ENCODE measurements at places on chromosomes 3 and 15.

- DNase-seq = no peak
Measured at GRCh38 chr3:127421943-127422662, 134.3 kb upstream of the PRR20G start.

DNA sequence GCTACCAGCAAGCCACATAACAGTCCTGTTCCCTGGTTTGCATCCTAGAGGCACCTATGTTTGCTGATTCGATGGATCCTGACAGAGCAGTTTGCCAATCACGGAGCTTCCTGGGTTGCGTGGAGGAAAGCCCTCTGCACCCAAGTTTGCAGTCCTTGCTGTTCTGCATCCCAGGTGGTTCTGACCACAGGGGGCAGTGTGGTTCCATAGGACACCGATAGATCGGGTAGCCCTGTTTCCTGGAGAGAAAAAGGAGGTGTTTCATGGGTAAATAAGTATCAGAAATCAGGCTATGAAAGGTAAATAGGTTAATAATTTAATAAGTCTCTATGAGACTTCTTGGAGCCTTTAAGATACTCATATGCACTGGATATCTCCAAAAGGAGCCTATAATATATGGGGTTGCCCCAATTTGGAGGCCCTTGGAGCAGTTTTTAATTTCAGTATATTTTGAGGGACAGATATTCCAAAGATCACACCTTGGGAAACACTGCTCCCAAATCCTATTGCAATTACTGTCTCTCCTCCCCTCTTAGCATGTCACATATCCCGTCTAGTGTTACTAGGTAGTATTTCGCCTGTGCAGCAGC is 194.6 kb upstream of the TPM1 start:
- DNase-seq = peak; percentile 44

DNA sequence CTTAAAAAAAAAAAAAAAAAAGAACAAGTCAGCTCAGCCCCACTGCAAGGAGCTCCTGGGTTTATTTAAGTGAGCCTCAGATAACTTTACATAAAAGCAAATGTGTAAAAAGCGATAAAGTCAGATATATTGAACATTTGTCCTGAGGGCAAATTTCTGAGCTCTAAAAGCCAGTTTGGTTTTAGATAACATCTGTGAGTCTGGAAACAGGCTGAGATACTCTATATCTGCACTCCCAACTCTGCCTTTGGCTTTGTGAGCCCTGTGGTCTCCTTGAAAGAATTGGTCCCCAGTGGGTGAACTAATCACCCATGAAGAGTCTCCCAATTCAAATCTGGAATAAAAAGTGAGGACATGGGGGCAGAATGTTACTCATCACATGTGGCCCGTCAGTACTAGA is 104.6 kb downstream of the APBA2 start:
- no peak for DNase-seq

GRCh38 chr3:174197416-174197815 is 661.7 kb upstream of the NAALADL2 start:
- DNase-seq = no peak

- DNase-seq = no peak
Measured at GRCh38 chr3:127183931-127184869, 8.7 kb upstream of the PRR23E start.

- DNase-seq = no peak
Measured at GRCh38 chr15:74613953-74614743, 1.5 kb upstream of the CLK3 start.

DNA sequence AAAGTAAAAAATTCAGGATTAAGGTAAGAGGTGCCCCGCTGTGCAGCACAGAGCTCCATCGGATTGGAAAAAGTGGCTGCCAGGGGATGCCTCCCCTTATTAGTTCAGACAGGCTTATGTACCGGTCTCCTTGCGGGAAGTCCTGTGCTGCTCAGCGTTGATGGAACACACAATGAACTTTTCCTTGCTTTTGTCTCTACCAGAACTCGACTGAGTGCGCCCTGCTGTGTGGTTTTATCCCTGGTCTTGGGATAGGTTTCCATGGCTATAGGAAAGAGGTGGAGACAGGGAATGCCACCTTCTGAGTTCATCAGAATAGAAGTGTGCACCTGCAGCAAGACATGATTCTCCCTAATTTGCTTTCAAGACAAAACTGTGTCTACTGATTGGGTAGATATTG is 745.9 kb upstream of the CFAP20DC start:
- DNase-seq = no peak

GRCh38 chr15:43093026-43093425 is 12.8 kb downstream of the UBR1 start:
- DNase-seq = peak; percentile 16

DNA sequence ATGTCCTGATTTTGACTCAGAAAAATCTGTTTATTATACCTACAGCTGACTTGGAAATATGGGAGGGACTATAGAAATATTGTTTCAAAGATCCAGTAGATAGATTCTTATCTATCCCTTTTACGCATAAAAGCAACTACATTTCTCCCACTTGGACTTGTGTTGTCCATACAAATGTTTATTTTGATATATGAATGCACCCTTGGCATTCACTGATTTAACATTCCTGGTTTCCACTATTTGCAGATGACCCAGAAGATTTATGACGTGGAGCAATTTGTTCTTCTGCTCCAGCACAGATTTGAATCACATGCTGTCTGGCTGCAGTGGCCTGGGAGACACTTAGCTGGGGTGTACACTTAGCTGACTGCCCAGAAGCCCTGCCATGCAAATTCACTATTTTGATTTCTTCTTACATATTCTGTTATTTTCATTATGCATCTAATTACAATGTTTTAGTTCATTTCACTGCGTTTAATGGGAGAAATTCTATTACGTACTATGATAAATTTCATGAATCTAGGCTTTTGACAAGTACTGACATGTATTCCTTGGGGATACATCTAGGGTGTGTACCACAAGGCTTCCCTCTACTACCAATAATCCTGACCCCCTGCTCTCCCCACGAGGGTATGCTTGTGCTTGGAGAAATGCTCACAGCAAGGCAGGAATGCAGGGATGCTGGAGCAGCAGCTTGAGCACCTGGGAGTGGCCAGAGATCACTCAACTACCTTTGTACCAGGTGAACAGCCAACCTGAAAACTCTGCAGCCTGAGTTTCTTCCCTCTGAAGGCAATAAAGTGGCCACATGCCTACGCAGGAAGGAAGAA is 223.6 kb upstream of the TBL1XR1 start:
- DNase-seq = no peak

DNA sequence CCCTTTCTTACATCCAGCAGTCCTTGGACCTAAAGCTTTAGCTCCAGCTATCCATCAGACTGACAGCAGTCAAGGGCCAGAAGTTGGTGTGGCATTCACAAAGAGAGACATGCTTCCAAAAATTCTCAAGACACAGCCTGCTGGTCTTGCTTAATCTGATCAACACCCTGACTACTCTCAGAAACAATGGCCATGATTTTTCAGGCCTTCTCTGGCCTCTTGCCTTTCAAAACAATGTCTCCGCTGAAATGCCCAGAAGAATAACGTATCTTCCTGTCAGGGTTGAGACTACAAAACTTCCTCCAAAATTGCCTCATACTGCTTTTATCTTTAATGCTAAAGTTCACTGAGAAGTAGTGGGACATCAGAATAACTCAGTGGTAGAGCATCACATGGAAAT is 205.4 kb upstream of the SETMAR start:
- DNase-seq = no peak

DNA sequence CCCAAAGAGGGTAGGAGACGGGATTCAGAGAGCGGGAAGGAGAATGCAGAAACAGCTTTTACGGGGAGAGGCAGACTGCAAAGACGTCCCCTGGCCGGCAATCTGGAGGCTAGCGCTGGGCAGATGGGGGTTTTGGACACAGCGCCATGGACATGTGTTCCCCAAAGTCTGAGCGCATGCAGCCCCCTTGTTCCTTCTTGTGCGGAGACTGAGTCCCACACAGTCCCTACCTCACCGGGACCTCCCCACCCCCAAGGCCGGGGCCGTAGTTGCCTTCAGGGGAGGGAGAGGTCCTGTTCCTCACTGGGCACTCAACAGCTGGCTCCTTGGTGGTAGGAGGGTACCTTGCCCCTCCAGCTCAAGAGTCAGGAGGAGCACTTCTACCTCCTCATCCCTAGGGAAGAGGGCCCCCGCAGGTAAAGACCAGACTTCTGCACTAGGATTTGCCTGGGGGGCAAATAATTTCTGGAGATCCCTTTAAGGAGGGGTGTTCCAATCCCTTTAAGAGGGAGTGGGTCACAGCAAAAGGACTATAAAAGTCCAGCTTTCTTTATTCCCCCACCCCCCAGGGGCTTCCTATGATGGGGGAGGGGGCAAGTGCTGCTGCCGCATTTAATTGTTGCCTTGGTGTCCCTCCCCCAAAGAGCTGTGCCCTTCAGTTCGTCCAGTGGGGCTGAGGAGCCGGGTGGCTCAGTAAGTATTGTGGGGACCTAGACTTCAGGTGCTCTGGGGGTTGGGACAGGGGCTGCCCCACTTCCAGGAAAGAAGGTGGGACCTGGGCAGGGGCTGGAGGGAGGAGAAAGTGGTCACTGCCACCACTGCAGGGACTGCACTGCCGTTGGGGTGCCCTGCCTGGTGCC is 3.6 kb upstream of the BAHD1 start:
- DNase-seq = no peak

- no peak for DNase-seq
Measured at GRCh38 chr15:52006702-52007340, 12.2 kb upstream of the MAPK6 start.

GRCh38 chr3:43580181-43580580 is 41.6 kb downstream of the ANO10 start:
- DNase-seq = no peak

GRCh38 chr3:120350401-120350941 is 1.3 kb upstream of the LRRC58 start:
- peak; percentile 54 for DNase-seq

DNA sequence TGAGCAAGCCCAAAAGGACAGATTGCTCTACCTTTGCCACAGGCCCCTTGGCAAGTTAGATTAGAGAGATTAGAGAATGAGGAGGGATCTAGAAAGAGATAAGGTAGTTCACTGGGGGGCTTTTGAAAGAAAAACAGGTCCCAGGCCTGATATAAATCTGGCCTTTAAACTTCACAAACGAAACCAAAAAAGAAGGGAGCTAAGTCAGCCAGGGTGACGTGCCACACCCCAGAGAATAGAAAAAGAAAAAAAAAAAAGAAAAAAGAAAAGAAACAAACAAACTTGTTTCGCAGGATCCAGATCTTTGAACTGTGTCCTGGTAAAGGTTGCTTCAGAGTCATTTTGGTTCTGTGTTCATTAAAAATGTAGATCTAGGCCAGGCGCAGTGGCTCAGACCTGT is 3.6 kb downstream of the KAT2B start:
- no peak for DNase-seq

DNA sequence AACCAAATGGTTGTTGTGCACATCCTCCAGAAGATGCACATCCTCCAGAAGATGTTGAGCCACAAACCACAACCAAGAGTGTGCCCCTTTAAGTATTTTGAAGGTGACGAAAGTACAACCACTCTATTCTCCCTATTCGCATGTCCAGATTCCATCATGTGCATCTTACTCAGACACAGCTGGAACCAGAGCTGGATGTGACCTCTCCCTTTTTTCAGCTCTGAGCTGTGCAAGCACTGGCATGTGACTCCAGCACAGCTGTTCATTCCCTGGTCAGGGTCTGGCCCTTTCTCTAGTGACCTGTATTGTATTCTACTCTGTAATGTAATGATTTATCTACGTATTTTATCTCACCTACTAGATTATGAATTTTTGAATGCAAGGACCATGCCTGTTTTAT is 29.3 kb upstream of the DLG1 start:
- DNase-seq = no peak

DNA sequence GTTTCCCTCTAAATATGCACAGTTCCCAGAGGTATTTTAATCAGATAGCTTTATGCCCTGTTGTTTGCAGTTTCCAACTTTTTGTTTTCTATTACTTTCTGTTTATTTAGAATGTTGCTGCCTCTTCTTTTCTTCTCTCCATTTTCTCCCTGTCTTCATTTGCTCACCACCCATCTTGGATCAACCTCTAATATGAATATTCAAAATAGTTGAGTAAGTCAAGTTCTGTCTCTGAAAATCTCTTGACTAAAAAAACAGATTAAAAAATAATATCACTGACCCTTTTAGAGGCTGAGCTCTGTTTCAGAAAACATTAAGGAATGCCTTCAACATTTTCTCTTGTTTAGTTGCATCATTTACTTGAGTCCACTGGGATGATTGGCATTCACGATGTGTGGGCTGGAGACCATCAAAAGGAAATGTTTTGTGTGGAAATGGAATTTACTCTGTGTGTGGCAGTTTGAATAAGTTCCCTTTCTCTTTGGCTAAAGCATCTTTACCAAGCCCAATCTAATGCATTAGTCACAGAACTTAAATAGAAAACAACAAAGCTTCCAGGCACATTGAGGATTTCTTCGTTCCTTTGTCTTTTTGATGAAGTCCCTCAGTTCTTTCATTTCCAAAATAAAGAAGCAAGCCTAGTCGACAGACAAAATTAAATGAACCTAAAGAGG is 633.9 kb upstream of the TGFBR2 start:
- DNase-seq = no peak

- DNase-seq = peak; percentile 55
Measured at GRCh38 chr3:196740481-196741248, 1.0 kb downstream of the PAK2 start.

GRCh38 chr15:48516121-48516520 is 129.4 kb downstream of the FBN1 start:
- DNase-seq = no peak

GRCh38 chr3:13866041-13866965 is 13.6 kb downstream of the WNT7A start:
- DNase-seq = no peak

- DNase-seq = no peak
Measured at GRCh38 chr15:25716414-25717126, 146.6 kb downstream of the ATP10A start.

DNA sequence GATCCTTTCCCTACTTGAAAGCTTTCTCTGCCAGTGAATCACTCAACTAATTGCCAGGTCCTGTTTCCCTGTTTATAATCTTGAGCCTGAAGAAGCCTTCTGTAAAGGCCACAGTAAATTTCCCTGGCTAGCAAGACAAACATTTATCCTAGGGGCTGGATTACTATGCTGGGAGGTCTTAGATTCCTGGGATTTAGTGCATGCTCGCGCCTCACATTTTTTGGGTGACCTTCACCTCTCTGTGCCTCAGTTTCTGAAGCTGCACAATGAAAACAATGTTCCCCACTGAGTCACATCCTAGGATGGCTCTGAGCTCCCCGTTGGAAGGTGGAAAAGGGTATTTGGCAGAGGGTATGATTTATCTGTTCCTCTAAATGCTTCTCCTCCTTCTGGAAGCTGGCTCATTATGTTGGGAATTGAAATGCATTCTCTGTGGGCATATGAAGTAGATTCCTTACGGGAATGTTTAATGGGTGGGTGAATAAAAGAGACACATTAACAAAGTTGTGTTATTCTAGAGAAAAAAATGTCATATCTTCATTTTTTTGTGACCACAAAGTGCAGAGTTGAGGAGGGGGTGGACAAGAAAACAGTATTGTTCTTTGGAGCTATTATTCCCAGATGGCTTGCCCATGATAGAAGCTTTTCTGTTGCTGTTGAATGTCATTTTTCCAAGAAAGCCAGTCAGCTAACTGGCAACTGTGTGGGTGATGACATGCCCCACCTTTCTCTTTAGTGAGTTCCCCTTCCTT is 32.4 kb downstream of the LSM3 start:
- no peak for DNase-seq

- no peak for DNase-seq
Measured at GRCh38 chr3:123847209-123847608, 36.9 kb downstream of the MYLK start.

All from common myeloid progenitor, CD34-positive (primary cell).